ENCODE measurements at places on chromosomes 1 and 21.

DNA sequence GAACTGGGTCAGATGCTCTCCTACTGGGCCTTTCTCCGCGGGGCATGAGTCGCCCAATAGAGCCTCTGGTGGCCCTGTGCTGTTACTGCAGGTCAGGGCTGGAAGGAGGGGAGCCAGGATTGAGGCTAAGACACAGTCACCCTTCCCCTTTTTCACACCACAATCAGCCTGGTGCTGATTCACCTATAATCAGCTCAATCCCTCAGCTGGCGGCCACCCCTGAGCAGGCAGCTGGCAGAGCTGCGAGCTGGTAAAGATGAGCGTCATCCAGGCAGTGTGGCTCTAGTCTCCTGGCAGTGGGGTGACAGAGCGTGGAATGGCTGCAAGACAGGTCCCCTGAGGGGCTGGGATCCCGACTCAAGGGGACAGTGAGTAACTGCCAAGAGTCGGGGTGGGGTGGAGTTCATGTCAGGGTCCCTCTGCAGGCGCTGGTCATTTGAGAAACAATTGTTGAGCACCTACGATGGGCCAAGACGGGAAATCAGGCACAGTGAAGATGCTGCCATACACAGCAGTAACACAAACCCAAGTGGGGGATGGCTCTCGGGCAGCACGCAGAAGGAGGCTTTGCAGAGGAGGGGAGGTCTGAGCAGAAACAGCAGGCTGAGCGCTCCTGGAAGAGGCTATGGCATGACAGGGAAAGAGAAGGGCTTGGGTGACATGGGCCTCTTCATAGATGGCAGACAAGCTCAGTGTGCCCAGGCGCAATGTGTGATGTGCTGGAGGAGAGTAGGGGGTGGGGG is 21.8 kb downstream of the ATF3 start:
- DNase-seq, result peak; percentile 80

GRCh38 chr21:34845521-34846451 is 177.0 kb downstream of the CLIC6 start:
- DNase-seq, result no peak

- no peak for DNase-seq
Observed at GRCh38 chr1:24125456-24125855, 13.5 kb upstream of the MYOM3 start.

- no peak for DNase-seq
Observed at GRCh38 chr1:223859058-223859457, 13.3 kb upstream of the TP53BP2 start.

- no peak for DNase-seq
Observed at GRCh38 chr1:112359961-112360767, 35.9 kb upstream of the CTTNBP2NL start.

- DNase-seq, result no peak
Observed at GRCh38 chr1:147169171-147169570, 3.1 kb downstream of the PRKAB2 start.

GRCh38 chr1:77279929-77280328 is 1.9 kb upstream of the AK5 start:
- peak; percentile 9 for DNase-seq

DNA sequence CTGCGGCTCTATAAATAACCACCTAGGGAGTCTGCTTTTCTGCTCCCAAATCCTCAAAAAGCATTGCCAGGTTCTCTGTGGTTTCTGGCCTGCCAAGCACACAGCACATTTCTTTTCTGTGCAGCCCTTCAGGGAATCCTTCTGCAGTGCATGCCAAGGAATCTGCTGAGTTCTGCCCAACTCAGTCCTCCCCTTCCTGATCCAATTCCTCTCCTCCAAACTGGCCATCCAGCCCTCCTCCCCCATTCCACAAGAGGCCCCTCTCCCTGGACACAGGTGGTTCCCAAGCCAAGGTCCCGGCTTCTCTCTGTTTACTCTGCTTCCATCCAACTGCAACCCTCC is 61.8 kb downstream of the HIVEP3 start:
- no peak for DNase-seq

DNA sequence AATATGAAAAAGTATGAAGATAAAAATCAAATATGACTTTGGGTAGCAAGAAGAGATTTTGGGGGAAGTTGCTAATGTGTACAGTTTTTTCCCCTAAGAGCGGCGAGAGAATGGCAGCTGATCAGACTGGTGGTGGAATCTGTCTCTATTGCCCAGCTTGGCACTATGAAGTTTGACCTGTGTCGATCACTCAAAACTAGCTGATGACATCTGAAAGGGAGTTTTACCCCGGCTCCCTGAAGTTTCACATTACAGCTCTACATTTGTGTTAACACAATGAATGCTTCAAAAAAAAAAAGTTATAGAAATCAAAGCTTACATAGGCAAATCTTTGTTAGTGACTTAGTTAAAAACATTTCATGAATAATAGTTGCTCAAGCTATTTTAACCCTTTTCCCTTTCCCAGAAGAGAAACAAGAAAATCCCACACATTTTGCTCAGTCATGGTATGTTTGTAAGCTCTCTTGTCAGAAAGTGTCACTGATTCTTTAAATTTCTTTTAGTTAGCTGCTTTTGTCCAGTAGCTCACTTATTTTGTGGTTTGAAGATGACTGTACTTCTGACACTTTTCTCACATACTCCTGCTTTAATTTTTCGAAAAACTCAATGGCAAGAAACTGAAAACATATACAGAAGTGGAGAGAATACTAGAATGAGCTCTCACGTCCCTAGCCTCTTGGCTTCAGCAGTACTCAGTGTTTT is 41.3 kb downstream of the DYRK1A start:
- DNase-seq, result no peak

DNA sequence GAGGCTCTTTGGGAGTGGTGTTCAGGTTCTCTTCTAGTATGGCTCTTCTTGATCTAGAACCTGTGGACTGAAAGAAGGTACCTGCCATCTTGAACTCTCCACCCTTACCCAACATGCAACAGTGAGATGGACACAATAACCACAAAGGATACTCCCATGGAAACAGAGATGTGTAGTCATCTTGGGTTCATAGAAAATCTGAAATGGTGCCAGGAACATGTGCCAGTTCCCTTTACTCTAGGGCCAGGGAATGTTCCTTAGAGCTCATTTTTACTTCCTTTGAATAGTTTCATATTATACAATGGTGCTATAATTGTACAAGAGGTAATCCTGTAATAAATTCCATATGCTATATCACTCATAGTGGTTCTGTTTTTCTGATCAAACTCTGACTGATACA is 13.2 kb upstream of the SCYL3 start:
- no peak for DNase-seq

DNA sequence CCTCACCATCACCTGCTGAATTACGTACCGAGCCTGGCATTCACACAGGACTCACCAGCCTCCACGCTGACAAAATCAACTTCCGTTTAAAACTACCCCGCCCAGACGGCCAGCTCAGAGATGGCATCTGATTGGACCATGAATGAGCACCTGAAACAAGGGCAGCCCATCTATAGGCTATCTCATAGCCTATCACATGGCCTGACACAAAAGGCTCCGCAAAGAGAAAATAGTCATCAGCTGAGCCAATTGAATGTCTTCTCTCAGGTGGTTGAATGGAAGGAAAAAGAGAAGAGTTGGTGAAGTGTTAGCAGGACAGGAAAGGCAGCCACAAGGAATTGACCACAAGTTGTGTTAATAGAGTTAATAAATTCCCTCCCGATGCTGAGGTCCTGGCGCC is 50.6 kb upstream of the ZC3H12A start:
- DNase-seq, result peak; percentile 20

DNA sequence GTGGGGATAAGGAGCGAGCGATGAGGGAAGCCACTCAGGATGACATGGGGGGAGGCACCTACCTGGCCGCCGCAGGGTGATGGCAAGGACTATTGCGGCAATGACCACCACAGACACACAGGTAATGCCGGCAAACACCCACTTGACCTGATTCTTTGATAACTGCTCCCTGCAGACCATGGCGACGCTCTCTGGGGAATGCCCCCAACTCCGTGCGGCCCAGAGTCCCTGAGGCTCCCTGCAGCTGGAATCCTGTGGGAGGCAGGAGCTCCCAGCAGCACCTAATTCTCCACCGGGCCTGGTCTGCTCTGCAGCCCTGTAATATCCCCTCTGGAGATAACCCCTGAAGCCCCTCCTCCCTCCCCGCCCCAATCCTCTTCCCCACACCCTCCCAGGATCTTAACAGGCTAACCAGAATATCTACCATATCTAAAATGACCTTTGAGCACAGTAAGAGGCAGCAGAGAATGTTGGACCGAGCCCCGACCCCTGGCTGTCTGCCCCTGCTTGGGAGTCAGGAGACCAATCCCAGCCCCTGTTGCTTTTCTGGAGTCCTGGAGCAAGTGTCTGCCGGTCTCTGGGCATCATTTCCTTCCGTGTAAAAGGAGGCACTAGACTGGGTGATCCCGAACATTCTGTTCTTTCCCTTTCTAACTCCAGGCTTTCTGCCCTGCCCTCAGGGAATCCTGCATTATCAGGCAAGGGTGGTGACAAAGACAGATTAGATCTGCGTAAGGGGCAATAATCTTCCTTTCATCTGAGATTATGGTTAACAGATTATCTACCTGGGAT is at the start of gene FAM151A:
Gene FAM151A (minus strand): TSS at position 310 of the 792 bp plus-strand sequence. CDS start 130 bp downstream, at position 180.
- no peak for DNase-seq

DNA sequence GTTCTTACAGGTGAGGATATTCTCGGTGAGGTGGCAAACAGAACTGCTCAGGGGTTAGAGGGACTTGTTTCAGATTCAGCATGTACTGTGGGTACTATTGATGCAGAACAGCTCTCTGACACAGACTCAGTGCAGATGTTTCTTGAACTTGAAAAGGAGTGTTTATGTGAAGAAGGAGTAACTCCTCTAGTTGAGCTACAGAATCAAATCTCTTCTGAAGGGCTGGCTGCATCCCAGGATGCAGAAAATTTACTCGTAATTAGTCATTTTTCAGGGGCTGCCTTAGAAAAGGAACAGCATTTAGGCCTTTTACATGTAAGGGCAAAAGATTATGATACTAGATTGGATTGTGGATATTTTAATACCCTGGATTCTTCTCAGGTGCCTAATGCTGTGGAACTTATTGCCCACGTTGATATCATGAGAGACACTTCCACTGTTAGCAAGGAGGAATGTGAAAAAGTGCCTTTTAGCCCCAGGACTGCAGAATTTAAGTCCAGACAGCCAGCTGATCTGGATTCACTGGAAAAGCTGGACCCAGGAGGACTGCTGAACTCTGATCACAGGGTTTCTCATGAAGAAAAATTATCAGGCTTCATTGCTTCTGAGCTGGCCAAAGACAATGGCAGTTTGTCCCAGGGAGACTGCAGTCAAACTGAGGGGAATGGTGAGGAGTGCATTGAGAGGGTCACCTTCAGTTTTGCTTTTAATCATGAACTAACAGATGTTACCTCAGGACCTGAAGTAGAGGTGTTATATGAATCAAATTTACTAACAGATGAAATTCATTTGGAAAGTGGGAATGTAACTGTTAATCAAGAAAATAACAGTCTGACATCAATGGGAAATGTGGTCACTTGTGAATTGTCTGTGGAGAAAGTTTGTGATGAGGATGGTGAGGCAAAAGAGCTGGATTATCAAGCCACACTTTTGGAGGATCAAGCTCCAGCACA is 79.6 kb upstream of the BMP8A start:
- DNase-seq, result no peak

DNA sequence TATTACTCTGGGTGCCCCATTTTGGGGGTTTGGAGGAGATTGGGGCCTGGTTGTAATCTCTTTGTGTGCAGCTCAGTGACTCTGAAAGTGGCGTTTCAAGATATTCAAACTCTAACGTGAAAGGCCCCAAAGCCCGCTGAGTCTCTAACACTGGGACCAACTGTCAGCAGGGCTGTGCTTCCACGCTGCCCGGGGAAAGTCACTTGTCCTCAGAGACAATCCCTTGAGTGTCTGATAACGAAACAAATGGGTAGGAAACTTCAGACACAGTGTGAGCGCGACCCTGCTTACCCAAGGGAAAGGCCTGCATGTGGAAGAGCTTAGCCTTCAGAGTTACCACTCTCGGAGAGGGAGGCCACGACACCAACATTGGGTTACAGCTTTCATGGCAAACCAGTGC is 837 bp downstream of the UBASH3A start:
- DNase-seq, result no peak

DNA sequence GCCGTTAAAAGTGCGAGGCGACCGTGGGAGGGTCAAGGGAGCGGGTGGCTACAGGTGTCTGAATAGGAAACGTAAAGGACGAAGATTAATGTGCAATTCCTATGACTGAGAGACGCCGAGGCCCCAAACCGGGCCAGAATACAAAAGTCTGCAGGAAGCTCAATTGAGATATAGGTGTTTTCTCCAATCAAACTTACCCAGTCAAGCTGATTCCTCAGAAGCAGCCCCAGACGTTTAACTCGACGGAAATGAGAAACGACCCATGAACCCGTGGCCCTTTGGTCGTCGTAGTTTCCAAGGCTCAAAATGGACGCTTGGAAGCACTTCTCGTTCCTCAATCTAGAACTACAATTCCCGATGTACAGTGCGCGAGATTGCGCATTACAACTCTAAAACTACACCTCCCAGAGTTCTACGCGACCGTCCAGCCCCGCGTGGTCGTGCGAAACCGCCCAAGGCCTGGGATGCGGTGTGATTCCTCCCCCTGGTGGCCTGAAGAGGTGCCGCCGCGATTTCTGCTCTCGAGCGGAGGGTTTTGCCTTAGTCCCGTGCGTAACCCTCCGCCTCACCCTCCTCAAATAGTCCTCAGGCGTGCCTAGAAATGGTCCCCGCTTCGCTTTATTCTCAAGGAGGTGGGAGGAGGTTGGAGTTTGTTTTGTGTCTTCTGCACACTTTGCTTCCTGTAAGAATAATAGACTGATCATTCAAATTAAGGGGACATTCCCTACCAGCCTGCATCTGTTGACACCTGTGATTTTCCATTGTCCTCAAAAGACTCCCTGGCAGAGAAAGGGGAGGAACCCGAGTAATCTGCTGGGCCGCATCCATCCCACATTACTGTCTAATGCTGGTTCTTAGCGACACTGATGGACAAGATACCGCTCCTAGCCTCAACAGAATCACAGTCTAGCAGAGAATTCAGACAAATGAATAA is at the start of gene PAFAH2:
Gene PAFAH2 (minus strand): TSS at position 236 of the 934 bp plus-strand sequence. CDS start 7,247 bp downstream, outside the sequence.
- peak; percentile 100 for DNase-seq

DNA sequence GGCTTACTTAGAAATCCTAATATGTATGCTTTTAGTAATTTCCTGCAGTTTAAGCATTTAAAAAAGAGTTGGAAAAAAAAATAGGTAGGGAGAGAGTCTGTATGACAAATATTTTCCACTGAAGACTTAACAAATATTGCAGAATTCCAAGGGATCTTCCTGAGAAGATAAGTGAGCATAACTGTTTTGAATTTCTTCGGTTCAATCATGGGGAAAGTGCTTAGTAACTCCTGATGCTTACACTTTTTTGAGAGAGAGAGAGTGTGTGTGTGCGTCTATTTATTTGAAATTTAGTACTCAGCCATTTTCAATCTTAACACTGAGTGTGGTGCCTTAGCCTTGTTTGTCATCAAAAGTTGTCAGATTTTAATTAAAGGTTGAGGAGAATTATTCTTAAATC is 18.5 kb downstream of the SON start:
- no peak for DNase-seq

- no peak for DNase-seq
Observed at GRCh38 chr1:184840596-184840995, 85.9 kb upstream of the EDEM3 start.

Data from NAMALWA (cell line).